ENCODE measurements at places on chromosomes 4 and X.
A peak's percentile ranks its signal among the peaks of the same experiment; 100 is the strongest.

- no peak for DNase-seq
Observed at GRCh38 chr4:75654905-75655304, 18.3 kb downstream of the G3BP2 start.

GRCh38 chr4:82256718-82257117 is 117.1 kb downstream of the HNRNPD start:
- no peak for DNase-seq

DNA sequence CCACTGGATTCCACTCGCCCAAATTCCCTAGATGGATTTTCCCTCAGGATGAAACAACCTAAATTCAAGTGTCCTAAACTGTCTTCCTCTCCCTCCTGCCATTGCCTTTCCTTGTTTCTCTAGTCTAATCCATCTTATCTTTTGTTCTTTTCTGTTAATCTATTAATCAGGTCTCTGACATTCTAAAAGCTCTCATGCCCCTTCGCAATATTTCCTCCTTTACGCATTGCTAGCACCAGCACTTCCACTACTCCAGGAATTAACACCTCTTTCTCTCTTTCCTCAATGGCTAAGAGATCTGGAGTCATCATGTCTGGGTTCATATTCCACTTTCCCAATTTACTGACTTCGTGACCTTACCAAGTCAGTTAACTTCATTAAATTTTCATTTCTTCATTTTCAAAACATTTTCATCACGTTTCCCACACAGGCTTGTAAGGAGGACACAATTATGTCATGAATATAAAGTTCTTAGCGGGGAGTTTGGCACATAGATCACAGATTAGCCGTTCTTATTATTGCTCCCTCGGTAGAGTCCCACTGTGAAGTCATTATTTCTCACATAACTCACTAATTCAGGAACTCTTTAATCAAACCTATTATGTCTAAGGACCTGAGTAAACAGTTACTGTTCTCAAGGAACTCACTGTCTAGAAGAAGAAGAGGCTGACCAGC is 45.3 kb downstream of the FAT4 start:
- no peak for DNase-seq

DNA sequence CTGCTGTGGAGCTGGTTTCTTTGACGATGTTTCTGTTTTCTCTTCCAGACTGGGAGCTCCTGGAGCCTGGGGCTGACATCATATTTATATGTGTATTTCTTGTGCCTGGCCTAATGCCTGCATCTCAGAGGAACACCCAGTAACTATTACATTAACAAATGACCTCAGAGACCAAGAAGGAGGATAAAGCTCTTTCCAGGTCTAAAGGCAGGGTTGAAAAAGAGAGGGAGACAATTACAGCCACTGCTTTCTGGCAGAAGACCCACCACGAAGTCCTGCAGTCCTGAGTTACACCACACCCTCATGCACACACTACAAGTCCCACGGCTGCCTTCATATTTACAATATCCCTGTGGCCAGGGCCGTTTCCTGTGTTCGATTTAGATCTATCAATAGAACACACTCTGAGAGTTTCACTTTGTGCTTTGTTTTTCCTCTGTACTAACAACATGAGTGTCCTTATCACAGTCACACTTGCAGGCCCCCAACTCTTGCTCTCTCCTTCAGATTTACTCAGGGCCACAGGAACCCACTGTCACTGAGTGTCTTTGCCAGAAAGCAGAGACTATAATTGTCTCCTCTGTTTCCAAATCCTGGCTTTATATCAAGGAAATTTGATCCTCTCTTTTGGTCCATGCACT is 535.5 kb downstream of the MID1IP1 start:
- DNase-seq, result no peak

DNA sequence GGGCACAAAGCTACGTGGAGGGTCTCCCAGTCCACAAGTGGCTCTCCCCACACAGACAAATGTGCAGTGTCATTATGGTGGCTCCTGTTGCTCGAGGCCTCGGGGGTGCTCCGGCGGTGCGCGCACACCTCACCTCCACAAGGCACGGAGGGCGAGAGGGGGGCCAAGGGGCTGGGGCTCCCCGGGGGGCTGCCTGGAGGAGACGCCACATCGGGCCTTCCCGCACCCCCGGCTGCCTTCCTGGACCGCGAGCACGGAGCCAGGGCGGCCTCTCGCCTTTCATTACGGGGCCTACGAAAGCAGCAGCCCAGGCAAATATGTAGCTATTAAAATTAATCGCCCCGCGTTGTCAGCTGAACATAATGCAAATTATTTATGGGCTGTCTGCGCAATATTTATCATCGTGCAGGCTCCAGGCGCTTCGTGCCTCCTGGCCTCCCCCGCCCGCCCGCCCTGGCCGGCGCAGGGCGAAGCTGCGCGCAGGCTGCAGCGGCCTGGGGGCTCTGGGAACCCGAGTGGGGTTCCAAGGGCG is 70.8 kb upstream of the BCOR start:
- DNase-seq, result no peak

- no peak for DNase-seq
Observed at GRCh38 chr4:187415231-187415630, 580.3 kb upstream of the ZFP42 start.

DNA sequence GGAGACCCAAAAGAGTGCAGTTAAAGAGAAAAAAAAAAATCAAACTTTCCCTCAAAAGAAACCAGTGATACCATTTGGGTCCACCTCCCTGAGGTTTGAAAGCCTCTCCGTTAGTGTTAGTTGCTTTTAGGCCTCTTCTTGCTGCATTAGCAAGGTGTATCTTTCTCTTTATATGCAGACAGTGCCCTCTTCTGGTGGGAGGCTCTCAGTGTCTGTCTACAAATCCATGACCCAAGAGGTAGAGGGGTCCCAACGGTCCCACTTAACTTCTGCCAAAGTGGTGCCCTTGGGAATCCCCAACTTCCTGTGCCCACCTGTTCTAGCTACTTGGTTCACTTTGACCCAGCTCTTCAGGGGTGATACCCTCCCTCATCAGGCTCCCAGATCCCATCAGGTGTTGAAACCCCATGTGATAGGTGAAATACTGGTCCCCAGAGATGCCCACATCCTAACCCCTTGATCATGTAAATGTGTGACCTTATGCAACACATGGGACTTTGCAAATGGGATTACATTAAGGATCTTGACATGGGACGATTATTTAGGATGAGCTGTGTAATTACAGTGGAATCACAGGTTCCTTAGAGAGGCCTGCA is 63.7 kb upstream of the CD99 start:
- DNase-seq, result no peak

DNA sequence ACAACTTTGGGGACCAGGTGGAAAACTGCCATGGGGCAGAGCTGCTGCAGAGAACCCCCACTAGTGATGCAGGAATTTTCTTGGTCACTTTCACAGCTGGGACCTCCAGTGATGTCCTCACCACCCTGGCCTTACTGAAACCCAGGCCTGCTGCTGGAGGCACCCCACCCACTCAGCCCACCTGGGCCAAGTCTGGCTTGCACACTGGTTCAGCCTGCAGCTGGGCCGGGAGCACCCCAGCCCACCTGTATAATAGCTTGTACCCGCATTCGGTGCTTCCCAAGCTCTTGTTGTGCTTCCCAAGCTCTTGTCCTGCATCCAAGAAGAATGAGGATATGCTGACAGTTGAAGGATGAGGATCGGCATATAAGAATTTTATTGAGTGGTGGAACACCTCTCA is 86.4 kb upstream of the ZMAT1 start:
- DNase-seq, result no peak

DNA sequence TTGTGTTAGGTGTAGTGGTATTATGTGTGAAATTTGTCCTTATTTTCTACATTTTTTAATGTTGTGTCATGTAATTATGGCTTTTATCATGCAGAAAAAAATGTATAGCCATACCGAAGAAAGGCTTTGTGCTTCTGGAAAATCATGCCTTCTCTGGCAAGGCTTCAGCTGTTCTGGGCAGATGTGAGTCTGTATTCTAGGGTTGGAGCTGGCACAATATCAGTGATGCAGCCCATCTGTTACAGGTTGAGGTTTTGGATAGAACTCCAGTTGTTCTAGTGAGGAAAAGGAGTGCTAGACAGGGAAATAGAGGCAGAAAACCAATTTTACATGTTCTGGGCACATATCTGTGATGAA is 44.8 kb upstream of the PRSS12 start:
- DNase-seq, result no peak

DNA sequence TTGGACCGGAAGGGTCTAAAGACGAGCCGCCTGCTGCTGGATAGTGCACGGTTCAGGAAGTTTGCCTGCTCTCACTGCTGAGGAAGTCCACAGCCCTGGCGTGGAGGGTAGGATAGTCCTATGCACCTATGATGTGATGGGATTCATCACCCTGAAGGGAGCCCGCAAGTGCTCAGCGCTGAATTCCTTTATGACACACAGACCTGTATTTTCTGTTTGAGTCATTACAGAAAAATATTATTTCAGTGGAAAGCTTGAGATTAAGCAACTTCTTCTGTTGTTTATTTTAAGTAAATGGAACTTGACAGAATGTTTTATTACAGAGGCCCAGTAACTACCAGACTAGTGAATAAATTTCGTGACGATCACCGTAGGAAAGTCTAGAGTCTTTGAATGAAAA is 123.2 kb downstream of the TRIML1 start:
- no peak for DNase-seq

DNA sequence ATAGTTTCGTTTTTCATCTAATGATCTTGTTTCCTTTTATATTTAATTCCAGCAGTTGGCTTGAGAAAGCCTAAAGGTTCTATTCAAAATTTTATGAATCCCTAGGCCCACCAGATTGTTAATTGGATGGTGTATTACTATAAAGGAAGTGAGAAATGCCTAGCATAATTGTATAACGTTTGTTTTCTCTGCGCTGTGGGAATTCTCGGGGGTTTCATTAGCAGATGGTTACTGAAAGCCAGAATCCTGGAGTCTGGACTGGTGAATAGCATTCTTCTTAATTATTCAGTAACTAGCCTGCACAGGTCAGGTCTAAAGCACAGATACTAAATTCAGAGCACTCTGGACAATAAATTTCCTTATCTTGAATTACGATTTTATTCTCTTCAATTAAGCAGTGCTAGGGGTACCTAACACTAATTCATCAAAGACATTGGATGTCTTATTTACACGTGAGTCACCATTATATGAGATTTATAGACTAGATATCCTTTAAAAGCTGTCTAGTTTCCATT is 459.4 kb downstream of the DTHD1 start:
- DNase-seq, result no peak

DNA sequence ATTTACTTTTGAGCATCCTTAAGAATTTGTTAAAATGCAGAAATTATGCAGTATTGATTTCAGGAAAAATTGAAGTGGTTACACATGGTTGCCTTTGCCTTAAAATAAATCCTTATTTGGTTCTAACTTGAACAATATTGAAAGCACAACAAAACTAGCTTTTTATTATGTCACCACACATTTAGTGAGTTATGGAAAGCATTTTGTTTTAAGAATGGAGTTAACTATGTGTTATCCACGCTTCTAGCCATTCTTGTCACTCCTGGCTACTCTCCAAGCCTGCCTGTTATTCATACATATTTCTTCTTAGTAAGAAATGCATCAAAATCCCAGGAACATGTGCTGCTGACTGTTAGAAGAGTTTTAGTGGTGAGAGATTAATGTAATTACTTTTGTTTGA is 73.9 kb downstream of the FAT4 start:
- DNase-seq, result no peak

DNA sequence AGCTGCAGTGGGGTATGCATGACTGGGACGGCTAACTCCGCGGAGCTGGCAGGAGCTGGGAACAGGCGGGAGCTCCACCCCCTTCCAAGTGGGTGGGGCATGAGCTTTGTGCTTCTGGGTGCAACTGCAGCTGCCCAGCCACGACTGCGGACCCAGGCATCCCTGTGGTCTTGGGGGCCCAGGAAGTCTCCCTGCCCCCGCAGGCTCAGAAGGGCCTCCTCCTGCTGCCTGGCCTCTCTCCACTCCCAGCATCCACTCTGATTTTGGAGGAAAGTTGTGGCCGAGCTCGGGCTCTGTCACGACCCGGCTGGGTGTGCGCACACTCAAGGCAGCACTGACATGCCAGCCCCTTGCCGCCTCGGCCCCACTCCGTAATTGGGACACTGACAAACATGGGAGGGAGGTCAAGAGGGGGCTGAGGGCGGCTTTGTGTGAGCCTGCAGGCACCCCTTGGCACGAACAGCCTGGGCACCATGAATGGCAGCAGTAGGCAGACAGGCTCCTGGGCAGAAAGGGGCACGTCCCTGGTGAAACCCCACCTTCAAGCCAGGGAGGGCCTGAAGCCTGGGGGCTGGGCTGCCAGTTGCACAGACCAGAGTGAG is 822.6 kb downstream of the GLUD2 start:
- DNase-seq, result no peak

GRCh38 chrX:136209016-136209738 is 42.0 kb downstream of the MAP7D3 start:
- DNase-seq, result peak; percentile 51

DNA sequence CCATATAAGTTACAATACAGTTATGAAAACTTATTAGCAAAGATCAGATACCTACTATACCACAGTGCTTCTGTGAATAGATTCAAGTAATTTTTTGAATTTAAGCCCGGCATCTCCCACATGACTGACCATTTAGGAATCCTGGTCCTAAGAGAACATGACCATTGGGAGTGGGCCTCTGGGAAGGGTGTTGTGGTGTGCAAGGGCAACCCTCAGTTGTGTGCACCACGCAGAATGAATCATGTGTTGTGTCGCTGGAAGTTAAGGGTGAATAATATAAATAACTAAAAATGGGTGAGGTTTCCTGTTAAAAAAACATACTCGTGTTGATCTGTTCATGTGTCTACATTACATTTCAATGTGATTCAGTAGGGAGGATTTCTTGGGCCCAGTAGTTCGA is 15.5 kb downstream of the CPE start:
- DNase-seq, result no peak

GRCh38 chr4:165783626-165784025 is 89.4 kb upstream of the TLL1 start:
- no peak for DNase-seq

GRCh38 chrX:26889574-26889973 is 573.6 kb downstream of the PPP4R3C start:
- no peak for DNase-seq

DNA sequence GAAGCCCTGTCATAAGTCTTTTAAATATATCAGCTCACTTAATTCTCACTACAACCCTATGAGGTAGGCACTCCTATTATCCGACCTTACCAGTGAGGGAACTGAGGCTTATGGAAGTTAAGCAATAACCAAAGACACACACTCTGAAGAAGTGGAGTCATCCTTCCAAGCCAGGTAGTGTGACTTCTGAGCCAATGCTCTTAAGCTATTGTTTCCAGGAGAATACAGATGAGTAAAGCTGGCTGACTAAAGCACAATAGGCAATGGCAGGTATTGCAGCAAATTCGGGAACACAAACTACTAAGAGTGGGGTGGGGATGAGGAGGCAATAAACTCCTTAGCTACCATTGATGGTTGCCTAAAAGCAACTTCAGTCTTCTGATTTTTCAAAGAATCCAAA is 81.8 kb upstream of the KIT start:
- no peak for DNase-seq

- DNase-seq, result no peak
Observed at GRCh38 chrX:134949271-134949670, 41.5 kb upstream of the SMIM10 start.

DNA sequence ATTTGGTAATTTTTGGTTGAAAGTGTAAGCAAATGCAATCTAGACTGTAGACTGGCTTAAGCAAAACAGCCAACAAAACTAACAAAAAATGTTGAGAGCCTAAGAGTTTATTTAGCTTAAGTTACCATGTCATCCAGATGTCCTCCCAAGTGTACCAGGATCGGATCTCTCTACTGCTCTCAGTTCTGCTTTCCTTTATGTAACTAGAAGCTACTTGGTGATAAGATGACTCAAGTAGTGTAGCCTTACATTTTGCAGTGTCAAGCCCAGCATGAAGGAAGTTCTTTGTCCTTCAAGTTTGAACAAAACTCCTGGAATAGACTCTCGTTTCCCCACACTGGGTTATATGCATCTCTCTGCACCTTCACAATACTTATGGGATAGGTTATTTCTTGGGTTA is 1500.0 kb downstream of the STIM2 start:
- no peak for DNase-seq

GRCh38 chr4:181939199-181939945 is 303.8 kb upstream of the TENM3 start:
- peak; percentile 4 for DNase-seq
